ENCODE measurements at places on chromosomes 4 and X.

GRCh38 chrX:275967-276580 lies 5.1 kb upstream of the PLCXD1 start:
- DNase-seq: peak; percentile 63

DNA sequence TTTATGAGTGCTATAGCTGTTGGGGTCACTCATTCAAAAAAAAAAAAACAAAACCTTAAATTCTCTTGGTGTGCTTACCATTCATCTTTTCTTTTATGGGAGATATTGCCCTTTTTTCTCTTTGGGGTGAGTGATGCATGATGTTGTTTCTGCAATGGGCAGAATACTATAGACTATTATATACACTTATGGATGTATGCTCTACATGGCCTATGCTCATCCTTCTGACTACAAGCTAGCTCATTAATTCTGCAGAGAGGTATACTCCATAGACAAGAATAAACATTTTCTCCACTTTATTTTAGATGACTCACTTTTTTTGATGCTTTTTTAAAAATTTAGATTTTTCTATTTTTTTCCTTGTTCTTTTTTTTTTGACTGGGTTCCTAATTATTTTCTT lies 160.3 kb upstream of the ANK2 start:
- DNase-seq: no peak

DNA sequence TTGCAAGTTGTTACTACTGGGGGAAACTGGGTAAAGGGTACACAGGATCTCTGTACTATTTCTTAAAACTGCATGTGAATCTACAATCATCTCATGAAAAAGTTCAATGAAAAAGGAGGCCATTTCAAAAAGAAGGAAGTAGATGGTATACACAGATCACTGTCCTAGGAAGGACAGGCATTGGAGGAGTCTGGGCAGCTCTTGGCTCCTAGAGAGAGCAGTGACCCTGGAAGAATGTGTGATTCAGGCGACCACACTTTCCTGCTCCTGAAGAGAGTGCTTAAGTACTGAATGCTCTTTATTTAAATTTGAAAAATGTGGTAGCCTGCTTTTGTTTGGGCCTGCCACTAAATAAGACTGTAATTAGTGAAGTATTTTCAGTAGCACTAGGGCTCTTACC lies 318.1 kb upstream of the CASK start:
- DNase-seq: no peak

DNA sequence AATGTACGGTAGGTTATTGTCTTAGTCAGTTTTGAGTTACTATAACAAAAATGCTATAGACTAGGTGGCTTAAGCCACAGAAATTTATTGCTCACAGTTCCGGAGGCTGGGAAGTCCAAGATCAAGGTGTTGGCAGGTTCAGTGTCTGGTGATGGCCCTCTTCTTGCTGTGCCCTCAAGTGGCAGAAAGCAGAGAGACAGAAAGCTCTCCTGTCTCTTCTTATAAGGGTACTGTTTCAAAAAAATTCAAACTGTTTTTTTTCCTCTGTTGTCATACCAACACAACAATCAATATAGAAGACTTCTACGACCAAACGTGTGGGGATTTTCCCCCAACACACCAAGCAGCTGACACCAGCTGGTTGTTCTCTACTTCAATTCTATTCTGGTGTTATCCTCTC lies 53.4 kb downstream of the ADGRG4 start:
- no peak for DNase-seq

DNA sequence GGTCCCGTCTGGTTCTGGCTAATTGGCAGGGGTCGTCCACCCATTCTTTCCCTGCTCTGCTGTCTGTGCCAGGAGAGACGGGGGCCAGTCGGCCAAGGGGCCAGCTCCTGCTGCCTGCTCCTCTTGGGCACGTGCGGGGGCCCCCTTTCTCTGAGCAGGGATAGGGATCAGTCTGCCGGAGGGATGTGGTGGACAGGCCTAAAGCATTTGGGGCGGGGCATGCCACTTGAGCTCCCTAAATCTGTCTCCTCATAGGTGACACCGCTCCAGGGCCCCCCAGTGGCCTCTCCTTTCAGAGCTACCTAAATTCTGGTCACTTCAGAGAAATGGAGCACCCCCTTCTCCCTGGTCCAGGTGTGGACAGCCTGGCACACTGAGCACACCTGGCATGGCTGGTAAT lies 4.2 kb upstream of the MSANTD1 start:
- DNase-seq: no peak

GRCh38 chrX:72037601-72038000 lies 94.1 kb downstream of the RTL5 start:
- DNase-seq: no peak

DNA sequence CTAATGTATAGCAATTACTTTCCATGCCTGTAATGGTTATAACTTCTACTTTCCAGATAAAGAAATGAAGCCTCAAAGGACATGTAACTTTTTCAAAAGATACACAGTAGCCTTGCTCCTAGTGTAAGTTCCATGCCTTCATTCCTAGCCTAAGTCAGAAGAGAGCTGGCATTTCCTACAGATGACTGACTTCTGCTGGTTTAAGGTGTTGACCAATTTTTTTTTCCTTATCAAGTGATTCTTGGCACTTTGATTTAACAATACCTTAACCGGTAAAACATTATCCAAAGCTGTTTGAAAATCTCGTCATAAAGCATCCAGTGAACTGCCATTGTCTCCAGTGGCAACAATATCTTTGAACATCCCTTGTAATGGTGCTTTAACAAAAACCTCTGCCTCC lies 145.1 kb upstream of the VCX3A start:
- DNase-seq: no peak

GRCh38 chrX:151985955-151986354 lies 11.5 kb upstream of the GABRE start:
- no peak for DNase-seq

DNA sequence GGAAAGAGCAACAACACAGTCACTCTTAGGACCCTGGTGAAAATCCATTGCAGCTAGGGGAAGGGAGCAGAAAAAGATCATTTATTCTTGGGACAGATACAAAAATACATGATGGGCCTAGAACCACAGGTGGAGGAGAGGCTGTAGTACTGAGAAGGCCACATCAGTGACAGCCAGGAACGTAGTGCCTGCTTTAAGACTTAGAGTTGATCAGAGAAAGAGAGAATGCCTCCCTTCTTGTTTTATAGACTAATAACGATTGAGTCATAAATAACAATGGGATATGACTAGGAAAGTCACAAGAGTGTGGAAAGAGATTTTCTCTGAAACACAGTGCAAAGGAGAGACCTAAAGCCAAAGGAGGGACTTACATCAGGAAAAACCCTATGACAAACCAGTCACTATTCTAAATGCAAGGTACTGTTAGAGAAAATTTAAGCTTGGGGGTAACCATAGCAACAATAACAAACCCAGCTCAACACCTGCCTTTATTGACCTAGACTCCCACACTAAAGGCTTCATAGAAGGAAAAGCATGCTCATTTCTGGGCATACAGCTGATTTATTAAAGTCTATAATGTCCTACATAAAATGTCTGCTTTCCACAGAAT lies 1015.0 kb upstream of the GRID2 start:
- DNase-seq: no peak

- DNase-seq: peak; percentile 81
Observed at GRCh38 chr4:123397144-123398065, 810 bp downstream of the SPRY1 start.

GRCh38 chrX:119489212-119490074 lies 21.2 kb downstream of the SLC25A5 start:
- no peak for DNase-seq

DNA sequence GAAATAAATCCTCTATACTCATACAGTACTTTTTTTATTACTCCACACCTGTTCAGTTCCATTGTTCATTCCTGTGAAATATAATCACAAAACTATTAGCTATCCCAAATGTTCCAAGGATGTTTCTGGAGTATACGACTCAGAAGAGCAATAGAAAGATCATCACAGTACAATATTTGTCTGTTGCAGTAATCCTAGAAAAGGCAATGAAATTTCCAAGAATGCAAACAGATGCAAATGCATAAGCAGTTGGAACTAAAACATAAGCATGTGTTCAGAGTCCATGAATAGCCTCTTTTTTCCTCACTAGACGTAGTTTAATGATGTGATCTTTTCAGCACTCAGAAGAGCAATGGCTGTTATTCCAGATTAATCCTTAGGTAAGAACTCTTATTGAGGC lies 55.2 kb downstream of the RTL3 start:
- DNase-seq: no peak

DNA sequence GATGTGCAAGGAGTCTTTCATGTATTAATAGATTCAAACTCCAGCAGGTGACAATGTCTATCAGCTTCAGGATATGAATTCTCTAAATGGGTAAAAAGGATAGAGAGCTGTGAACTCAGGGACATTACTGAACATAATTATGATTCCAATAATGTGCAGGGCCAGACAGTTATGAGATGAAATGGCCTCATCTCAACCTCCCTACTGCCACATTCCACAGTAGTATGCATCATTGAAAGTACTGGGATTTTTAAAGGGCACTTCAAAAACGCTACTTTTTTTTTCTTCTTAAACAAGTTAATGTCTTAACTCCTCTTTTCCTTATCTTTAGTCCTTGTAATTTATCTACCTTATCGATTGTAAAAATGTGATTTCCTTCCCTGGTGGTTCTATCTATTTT lies 202.0 kb downstream of the APBB2 start:
- DNase-seq: no peak

- no peak for DNase-seq
Observed at GRCh38 chr4:149084144-149084543, 641.9 kb upstream of the NR3C2 start.

DNA sequence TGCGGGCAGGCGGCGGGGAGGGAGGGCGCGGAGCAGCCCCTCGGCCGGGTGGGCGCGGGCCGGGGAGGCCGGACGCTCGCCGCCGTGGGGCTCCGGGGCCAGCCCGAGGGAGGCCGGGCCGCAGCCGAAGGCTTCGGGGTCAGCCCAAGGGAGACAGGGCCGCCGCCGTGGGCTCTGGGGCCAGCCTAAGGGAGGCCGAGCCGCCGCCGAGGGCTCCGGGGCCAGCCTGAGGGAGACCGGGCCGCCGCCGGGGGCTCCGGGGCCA lies 251 bp downstream of the KIAA0232 start:
- no peak for DNase-seq

GRCh38 chr4:163042306-163042705 lies 124.4 kb downstream of the NAF1 start:
- DNase-seq: no peak

DNA sequence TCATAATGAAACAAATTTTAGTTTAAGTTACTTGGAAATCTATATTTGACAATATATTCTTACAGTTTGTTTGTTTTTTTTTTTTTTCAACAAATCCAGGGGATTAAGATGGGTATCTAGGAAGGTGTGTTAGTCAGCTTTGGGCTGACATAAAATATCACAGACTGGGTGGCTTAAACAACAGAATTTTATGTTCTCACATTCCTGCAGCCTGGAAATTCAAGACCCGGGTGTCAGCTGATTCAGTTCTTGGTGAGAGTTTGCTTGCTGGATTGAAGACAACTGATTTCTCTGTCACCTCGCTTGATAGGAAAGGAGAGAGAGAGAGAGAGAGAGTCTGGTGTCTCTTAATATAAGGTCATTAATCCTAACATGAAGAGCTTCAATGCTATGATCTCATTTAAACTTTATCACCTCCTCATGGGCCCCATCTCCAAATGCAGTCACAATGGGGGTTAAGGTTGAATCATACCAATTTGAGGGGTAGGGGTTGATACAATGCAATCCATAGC lies 465.2 kb downstream of the CENPC start:
- no peak for DNase-seq

- no peak for DNase-seq
Observed at GRCh38 chr4:1378559-1379231, 27.5 kb downstream of the NKX1-1 start.

GRCh38 chr4:185005219-185005819 lies 13.0 kb upstream of the HELT start:
- peak; percentile 91 for DNase-seq

GRCh38 chr4:110196871-110197528 lies 1.4 kb downstream of the ELOVL6 start:
- DNase-seq: peak; percentile 80

- DNase-seq: no peak
Observed at GRCh38 chr4:140344101-140344500, 29.3 kb upstream of the SCOC start.

DNA sequence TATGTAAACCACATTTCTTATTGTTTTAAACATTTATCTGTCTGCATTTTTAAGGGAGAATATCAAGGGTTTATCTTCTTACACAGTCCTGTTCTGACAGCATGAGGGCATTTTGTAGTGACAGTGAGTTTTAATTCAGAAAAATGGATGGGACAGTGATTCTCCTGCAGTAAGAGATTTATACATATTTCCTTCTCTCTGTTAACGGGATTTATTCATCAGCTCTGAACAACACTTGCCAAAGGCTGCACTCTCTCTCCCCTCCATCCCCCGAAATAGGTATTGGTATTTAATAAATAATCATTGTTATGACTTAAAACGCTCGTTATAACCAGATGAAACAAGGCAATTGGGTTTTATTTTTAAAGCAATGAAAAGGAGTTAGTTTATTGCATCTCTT lies 410.9 kb downstream of the STIM2 start:
- DNase-seq: no peak

GRCh38 chr4:112523008-112523721 lies 7.2 kb upstream of the NEUROG2 start:
- DNase-seq: peak; percentile 71

DNA sequence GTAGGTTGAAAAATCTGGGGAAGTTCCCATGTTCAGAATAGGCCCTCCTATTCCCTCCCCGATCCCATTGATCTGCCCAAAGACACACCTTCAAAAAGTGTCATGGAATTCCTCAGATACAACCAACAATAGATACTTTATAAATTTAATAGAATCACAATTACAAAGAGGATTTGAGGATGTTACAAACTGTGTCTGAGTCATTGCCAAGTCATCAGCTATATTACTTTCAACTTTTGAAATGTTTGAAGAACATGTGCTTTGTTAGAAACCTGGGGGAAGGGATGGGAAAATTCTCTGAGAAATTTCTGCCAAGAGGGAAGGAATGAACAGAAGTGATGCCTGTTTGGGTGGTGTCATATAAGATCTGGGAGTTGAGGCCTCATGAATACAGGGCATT lies 46.7 kb downstream of the KCNIP4 start:
- DNase-seq: no peak

- DNase-seq: no peak
Observed at GRCh38 chr4:8777320-8778196, 94.1 kb downstream of the HMX1 start.

- no peak for DNase-seq
Observed at GRCh38 chr4:173398220-173398619, 696 bp downstream of the SCRG1 start.

DNA sequence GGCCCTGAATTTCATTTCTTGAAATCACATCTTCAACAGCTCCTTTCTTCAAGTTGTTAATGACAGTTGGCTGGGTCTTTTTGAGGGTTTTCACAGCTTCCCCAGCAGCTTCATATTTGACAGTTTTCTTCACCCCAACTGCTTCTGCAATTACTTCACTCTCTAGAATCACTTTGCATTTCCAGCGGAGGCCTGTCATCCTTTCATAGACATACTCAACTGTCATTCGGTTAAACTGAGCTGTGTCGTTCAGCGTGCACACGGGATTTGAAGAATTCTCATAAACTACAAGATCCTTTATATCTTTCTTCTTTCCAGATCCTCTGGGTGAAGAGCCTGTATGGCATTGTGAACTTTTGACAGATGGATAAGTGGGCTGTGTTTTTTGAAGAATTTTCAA lies 15.4 kb downstream of the UBE2A start:
- DNase-seq: no peak
